ENCODE measurements at places on chromosomes 16 and 17. TPM values are rescaled to one million over a fixed set of nuclear protein-coding genes. Genes with fewer than 3 reads are reported as not detected.

Gene STX1B
- total RNA-seq: 1.4 TPM

Gene VTN
- 21.5 TPM for total RNA-seq

Gene MRPL12
- 20.0 TPM for total RNA-seq

Gene BPTF
- 44.4 TPM for total RNA-seq

Gene CNTNAP4
- total RNA-seq: not detected

Gene SPHK1
- total RNA-seq: 9.7 TPM

Gene ATP2A3
- 33.5 TPM for total RNA-seq

Gene GGT6
- 34.1 TPM for total RNA-seq

Gene OR4D1
- not detected for total RNA-seq

Gene HSD11B2
- total RNA-seq: 4.0 TPM

Gene OR1D5
- not detected for total RNA-seq

Gene SLC6A4
- 0.97 TPM for total RNA-seq

Gene ARHGAP44
- total RNA-seq: 4.9 TPM

Gene CBX8
- 5.4 TPM for total RNA-seq

Gene SHCBP1
- 0.86 TPM for total RNA-seq

Gene CACNA1G
- 0.03 TPM for total RNA-seq

Gene GNGT2
- total RNA-seq: 0.47 TPM

Gene HLF
- 3.0 TPM for total RNA-seq

Gene SCGB1C2
- total RNA-seq: 0.38 TPM

Gene ASB16
- 2.3 TPM for total RNA-seq

Gene HCRT
- total RNA-seq: not detected

Gene SULT1A2
- total RNA-seq: 0.41 TPM

Gene TNFRSF13B
- not detected for total RNA-seq

Gene OMG
- total RNA-seq: not detected

Gene SMTNL2
- not detected for total RNA-seq

Gene PSMB10
- 53.8 TPM for total RNA-seq

Gene FOXN1
- not detected for total RNA-seq

Gene DNASE1L2
- total RNA-seq: 0.31 TPM

Gene IST1
- total RNA-seq: 56.1 TPM

Gene MMP25
- total RNA-seq: 0.67 TPM

Gene ADAMTS18
- total RNA-seq: 0.16 TPM

Gene FLYWCH1
- total RNA-seq: 11.5 TPM

Gene ST6GALNAC2
- total RNA-seq: 11.4 TPM

All from pancreas (tissue), 10 donors.